Karpas-422 (cell line): ENCODE measurements at places on chromosomes 7 and 10. TPM values are rescaled to one million over a fixed set of nuclear protein-coding genes. Genes with fewer than 3 reads are reported as not detected.

DNA sequence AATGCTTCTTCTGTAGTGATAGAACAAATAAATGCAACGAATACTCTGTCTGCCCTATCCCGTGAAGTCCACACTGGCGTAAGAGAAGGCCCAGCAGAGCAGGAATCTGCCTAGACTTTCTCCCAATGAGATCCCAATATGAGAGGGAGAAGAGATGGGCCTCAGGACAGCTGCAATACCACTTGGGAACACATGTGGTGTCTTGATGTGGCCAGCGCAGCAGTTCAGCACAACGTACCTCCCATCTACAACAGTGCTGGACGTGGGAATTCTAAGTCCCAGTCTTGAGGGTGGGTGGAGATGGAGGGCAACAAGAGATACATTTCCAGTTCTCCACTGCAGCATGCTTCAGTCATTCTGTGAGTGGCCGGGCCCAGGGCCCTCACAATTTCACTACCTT, 45.8 kb downstream of the FIGNL1 start:
- DNase-seq, result no peak

GRCh38 chr7:7701527-7701926, 16.9 kb downstream of the RPA3 start:
- DNase-seq, result no peak

DNA sequence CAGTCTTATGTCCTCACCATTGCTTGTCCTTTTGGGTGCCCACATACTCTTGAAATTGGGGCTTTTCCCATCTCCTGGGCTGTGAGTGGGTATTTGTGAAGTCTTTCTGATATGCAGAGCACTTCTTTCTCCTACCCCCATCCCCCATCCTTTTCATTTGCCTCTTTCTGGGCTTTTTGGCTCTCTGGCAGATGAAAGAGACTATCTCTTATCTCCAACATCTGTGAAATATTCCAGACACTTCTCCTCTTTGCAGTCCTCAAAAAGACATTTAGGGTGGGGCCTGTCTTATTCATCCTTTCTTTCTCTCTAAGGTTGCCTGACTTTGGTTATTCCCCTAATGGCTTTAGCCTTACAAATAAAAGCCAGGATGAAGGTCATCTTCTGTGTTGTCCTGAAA, 462.2 kb upstream of the MKI67 start:
- DNase-seq, result no peak

GRCh38 chr10:47262606-47263533, 37.1 kb upstream of the GDF10 start:
- no peak for DNase-seq

- no peak for DNase-seq
Observed at GRCh38 chr10:4475827-4476490, 350.0 kb upstream of the AKR1E2 start.

GRCh38 chr7:38862666-38863065, 46.3 kb downstream of the VPS41 start:
- no peak for DNase-seq

DNA sequence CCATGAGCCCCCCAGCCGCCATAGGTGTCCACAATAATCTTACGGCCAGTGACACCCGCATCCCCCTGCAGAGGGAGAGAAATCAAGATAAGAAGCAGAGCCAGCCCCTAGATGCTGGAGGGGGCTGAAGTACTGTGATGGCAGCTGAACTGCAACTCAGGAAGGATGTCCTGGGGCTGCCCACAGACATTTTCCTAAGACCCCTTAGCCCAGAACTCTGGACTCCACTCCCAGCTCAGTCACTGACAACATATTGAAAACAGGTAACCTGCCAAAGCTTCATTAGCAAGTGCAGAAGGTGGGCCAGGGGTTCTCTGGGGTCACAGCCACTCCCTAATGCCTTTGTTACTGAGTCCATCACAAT, 14.3 kb downstream of the MAT1A start:
- DNase-seq, result no peak

DNA sequence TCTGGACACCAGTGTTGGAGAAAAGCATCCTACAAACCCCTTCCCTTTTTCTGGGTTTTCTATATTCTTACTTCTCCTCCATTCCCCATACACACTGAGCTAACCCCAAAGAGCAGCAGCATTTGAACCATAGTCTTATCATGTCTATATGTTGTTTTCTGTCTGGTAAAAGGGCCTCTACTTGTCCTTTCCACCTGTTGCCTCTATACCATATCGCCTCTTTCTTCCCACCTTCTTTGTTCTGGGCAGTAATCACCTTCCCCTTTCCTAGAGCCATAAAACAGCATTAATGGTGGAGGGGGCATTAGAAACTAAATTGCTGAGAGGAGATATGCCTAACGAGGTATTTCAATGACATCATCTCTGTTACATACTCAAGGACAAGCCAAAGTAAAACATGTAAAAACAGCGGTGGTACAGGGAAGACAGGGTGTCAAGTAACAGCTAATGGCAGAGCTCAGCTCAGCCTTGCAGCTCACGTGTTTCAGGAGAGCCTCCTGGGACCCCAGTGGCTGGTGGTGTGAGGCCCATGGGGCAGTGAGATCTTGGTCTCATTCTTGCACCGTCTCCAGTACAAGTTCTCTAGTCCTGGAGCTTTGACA, 20.6 kb downstream of the NPY start:
- DNase-seq, result peak; percentile 72

DNA sequence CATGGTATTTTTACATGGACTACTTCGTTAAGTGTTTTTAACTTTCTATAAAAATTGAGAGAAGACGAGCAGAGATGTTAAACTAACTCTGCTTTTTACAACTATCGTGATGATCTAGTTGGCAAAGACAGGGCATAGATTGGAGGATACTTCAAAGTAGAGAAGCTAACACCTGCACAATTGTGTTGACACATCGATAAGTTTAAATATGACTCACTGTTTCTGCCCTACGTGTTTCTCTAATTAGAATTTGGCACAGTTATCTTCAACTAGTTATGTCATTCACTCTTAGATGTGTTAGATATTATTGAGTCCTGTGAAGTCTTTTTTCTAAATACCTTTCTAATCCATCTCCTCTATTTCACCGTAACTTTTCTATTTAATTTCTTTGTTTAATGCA, 68.5 kb upstream of the FERD3L start:
- DNase-seq, result no peak

GRCh38 chr10:119817991-119818888, 54.4 kb downstream of the MCMBP start:
- no peak for DNase-seq

Gene SLC29A4
- total RNA-seq, result not detected in 2 replicates

Gene FANK1
- not detected in 2 replicates for total RNA-seq

Gene FRAT1
- 2.5 and 3.6 TPM in 2 replicates for total RNA-seq

Gene DOCK4
- 0.07 and 0.54 TPM in 2 replicates for total RNA-seq

Gene ALKBH4
- total RNA-seq, result 3.7 and 11.9 TPM in 2 replicates

Gene PON3
- total RNA-seq, result not detected in 2 replicates

Gene PLEKHS1
- not detected in 2 replicates for total RNA-seq
